Transverse colon (tissue), 4 donors: ENCODE measurements at places on chromosomes 5 and 9. TPM values are rescaled to one million over a fixed set of nuclear protein-coding genes. Genes with fewer than 3 reads are reported as not detected.
A peak's percentile ranks its signal among the peaks of the same experiment; 100 is the strongest.

SHOC1 gene
- total RNA-seq: not detected

SPARC gene
- 79.2 TPM for total RNA-seq

UGT3A1 gene
- not detected for total RNA-seq

GPR151 gene
- total RNA-seq: not detected

SLC46A2 gene
- not detected for total RNA-seq

C5orf52 gene
- total RNA-seq: not detected

LCN15 gene
- not detected for total RNA-seq

TAF11L8 gene
- total RNA-seq: not detected

SCGB3A1 gene
- total RNA-seq: not detected

- no peaks in the 10 kb centered on the region for H3K36me3 ChIP-seq
- H3K27me3 ChIP-seq: no peaks in the 10 kb centered on the region
- DNase-seq: no peak
These were observed 449.3 kb upstream of the KLF4 start for GRCh38 chr9:107938801-107939386.

DNA sequence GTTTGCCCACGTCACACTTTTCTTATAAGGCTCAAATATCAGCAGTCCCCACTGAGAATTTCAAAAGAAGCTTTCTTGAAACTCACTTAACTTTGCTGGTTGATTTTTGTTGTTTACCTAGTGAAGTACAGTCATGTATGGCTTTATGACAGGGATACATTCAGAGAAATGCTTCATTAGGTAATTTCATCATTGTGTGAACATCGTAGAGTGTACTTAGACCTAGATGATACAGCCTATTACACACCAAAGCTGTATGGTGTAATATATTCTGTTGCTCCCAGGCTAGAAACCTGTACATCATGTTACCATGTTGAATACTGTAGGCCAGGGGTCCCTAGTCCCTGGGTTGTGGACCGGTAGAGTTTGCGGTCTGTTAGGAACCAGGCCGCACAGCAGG lies 177.0 kb downstream of the ARRDC3 start:
- DNase-seq: no peak
- H3K4me3 ChIP-seq: no peak overlapping the region
- H3K27me3 ChIP-seq: no peaks in the 10 kb centered on the region
- no peak overlapping the region for H3K27ac ChIP-seq

DNA sequence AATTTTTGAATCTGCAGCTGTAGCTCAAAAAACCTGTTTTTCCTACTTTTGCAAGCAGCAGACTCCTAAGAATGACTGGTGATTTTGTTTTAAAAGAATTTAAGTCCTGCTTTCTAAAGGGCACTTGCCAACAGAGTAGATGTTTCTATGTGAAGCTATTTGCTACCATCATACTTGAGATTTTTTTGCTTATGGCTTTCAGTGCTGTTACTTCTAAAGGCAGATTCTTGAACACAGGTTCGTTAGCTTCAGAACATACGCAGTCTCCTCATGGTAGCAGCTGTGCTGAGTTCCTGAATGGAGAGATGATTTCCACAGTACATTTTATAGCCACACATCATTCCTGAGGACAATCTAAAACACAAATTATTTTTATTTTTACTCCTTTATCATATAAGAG lies 24.4 kb upstream of the ELL2 start:
- no peaks in the 10 kb centered on the region for H3K4me1 ChIP-seq
- no peak for DNase-seq
- no peaks in the 10 kb centered on the region for H3K36me3 ChIP-seq
- H3K27ac ChIP-seq: no peak overlapping the region

DNA sequence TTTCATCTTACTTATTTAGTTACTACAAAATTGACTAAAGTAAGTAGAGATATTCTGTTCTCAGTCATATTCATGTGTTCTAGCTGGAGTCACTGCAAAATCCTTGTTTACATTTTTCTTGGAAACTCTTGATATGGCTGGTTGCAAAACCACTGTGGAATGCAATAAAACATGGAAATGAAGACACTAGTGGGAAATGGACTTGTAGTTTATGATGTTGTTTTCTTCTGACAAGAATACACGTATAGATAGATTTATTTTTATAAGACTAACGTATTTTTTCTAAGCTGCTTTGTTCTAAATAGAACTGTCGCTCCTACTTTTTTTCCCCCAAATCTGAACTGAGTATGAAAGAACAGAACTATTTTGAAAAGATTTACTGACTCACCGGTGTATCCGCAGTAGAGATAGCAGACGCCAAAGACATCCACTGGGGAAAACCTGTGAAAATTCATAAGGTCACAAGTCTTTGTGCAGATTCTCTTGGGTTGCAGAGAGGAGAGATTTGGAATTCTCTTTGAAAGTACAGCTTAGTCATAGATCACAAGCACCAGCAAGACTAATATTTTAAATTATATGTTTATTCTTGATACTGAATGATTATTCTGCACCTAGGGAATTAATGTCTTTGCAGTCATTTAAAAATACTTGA lies 119.6 kb upstream of the TAF11L2 start:
- H3K27ac ChIP-seq: no peak overlapping the region
- H3K4me1 ChIP-seq: no peaks in the 10 kb centered on the region
- no peaks in the 10 kb centered on the region for H3K36me3 ChIP-seq
- no peak for DNase-seq
- no peaks in the 10 kb centered on the region for H3K27me3 ChIP-seq

GRCh38 chr9:87138128-87139040 lies 191.1 kb upstream of the GAS1 start:
- no peak overlapping the region for H3K4me3 ChIP-seq
- H3K27ac ChIP-seq: no peak overlapping the region
- H3K27me3 ChIP-seq: no peaks in the 10 kb centered on the region
- DNase-seq: no peak

DNA sequence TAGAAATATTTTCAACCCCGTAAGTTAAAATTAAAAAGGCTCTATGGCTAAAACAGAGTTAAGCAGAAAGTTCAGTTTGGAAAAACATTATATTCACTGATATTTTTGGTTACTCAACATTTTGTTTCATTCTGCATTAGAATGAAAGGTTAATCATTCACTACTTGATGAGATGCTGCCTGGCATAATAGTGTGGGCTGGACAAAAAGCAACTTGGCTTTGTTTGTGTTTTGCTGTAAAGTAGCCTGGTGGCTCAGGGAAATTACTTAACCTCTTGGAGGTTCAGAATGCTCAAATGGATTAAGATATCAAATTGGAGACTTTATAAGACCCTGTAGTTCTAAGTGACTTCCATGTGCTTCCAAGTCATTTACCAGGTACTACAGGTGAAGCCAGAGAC lies 367.4 kb upstream of the TRPC7 start:
- H3K27ac ChIP-seq: no peak overlapping the region
- no peak overlapping the region for H3K4me3 ChIP-seq
- H3K36me3 ChIP-seq: no peaks in the 10 kb centered on the region
- H3K27me3 ChIP-seq: no peaks in the 10 kb centered on the region

DNA sequence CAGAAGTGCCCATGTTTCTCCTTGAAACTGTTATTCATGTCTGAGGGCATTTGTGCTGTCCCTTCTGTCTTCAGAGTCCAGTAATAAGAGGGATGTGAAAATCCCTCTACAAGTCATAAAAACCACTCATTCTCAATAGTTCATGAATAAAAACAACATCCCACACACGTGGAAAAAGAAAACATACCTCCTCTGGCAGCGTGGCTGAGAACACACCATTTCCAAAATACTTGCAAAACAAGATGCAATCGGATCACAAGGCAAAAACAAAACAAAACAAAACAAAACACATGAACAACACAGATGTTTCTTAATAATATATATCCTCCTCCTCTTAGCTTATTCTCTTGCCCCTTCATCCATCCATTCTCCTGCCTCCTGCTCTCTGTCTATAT lies 71.0 kb upstream of the EQTN start:
- no peak for DNase-seq
- H3K27me3 ChIP-seq: no peaks in the 10 kb centered on the region
- peak overlapping the region; percentile 58 for H3K27ac ChIP-seq
- no peak overlapping the region for H3K4me3 ChIP-seq

DNA sequence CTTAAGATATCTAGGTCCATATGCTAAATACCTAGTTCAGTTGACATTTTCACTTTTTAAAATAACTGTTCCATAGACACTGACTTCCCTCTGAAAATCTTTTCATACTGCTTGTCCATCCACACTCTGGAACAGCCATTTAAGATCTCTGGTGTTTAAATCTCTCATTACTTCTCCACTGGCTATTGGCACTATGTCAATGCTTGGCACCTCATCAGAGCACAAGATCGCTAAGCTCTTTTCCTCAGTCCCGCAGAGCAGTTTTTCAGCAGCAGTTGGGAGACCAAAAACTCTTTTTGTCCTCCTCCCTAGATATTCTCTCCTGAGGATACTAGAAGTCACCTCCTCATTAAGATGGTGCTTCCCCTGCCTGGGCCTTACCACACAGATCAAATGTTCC lies 172.7 kb downstream of the KIAA0825 start:
- no peaks in the 10 kb centered on the region for H3K4me1 ChIP-seq
- H3K36me3 ChIP-seq: no peaks in the 10 kb centered on the region
- no peaks in the 10 kb centered on the region for H3K27me3 ChIP-seq
- H3K4me3 ChIP-seq: no peak overlapping the region
- no peak for DNase-seq
- H3K27ac ChIP-seq: no peak overlapping the region

- no peaks in the 10 kb centered on the region for H3K4me1 ChIP-seq
- peaks cover 12% of the 10 kb centered on the region for H3K27me3 ChIP-seq
- H3K36me3 ChIP-seq: no peaks in the 10 kb centered on the region
- H3K4me3 ChIP-seq: no peak overlapping the region
- H3K27ac ChIP-seq: no peak overlapping the region
These were observed 106.6 kb upstream of the DAP start for GRCh38 chr5:10867389-10868303.

GRCh38 chr5:73793911-73794310 lies 167.9 kb downstream of the ARHGEF28 start:
- H3K4me3 ChIP-seq: no peak overlapping the region
- no peak overlapping the region for H3K27ac ChIP-seq
- H3K36me3 ChIP-seq: no peaks in the 10 kb centered on the region
- no peaks in the 10 kb centered on the region for H3K4me1 ChIP-seq
- H3K27me3 ChIP-seq: no peaks in the 10 kb centered on the region
- DNase-seq: no peak
